ENCODE measurements at places on chromosomes 5 and 9.

GRCh38 chr5:154840435-154841272 is 9.7 kb downstream of the FAXDC2 start:
- DNase-seq: no peak

DNA sequence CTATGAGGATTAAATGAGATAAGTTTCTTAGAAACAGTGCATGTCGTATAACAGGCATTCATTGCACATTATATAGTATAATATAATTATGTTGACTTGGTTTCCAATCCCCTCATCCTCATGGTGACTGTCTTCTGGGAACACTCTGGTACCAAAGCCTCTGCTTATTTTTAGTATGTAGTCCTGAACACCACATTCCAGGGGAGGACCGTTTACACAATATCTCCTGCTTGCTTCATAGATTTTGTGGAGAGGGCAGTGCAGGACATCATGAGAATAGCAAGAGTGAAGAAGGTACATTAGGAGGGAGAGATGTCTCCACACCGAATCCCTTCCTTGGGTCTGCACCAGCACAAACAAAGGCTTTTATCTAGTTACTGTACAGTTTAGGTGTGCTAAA is 20.5 kb upstream of the BHMT start:
- DNase-seq: no peak

DNA sequence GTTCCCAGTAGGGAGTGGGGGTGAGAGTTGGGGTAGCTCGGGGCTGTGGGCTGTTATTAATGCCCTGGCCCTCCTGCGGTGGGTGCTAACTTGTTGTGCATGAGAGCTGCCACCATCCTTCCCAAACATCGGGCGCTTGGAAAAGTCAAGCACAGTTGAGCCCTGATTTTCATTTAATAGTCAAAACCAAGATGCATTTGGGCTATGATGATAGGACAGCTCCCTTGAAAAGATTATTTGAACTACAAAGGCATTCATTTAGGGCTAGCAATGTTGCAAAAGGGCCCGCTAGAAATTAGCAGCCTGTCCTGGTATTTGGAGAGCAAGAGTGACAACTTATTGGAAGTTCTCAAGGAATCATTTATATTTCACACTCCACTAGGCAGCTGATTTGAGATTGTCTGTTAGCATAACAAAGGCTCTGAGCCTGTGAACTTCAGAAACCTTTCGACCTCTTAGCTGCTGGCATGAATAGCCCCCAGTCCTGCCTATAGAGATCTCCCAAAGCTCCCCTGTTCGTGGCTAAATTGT is 128.2 kb upstream of the TMEM161B start:
- no peak for DNase-seq

DNA sequence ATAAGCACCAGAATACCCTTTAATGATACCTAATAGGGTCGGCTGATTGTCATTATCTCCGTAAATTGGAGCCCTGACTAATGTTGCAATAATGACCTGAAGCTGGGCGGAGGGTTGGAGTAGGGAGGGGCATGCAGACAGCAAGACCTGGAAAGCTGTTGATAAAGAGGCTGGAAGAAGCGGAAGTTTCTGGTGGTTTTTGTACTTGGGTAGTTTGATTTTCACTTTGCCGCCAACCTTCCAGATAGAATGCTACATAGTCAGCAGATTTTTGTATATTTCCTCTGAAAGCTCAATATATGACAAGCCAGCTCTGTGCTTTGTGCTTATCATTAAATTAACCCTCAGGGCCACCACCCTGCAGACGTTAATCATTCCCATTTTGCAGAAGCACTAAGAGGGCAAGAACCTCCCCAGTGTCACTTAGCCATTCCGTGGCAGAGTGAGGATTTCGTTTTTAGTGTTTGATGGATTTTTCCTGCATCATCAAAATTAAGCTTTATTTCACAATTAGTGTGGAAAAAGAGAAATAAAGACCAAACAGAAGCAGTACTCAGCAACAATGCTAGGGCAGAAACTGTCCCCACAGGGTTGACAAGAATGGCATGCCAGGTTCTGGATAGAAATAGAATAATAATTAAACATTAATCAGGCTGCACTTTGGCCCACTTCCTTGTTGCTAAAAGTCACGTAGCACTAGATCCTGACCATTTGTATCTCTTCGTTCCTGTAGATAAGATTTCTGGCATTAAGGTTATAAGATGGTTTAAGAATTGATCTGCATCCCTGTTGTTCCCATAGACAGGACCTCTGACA is 34.7 kb downstream of the DIRAS2 start:
- DNase-seq: no peak

GRCh38 chr9:78292716-78293497 is 4.0 kb upstream of the PSAT1 start:
- DNase-seq: no peak

GRCh38 chr5:125551246-125551645 is 804.8 kb upstream of the ZNF608 start:
- no peak for DNase-seq

GRCh38 chr5:133639850-133640528 is 27.6 kb upstream of the FSTL4 start:
- DNase-seq: no peak

- DNase-seq: no peak
Measured at GRCh38 chr9:125486576-125486975, 220.4 kb downstream of the MAPKAP1 start.

GRCh38 chr9:126327006-126327713 is 531 bp downstream of the MVB12B start:
- no peak for DNase-seq

- peak; percentile 78 for DNase-seq
Measured at GRCh38 chr5:1793966-1794900, 5.4 kb downstream of the MRPL36 start.

DNA sequence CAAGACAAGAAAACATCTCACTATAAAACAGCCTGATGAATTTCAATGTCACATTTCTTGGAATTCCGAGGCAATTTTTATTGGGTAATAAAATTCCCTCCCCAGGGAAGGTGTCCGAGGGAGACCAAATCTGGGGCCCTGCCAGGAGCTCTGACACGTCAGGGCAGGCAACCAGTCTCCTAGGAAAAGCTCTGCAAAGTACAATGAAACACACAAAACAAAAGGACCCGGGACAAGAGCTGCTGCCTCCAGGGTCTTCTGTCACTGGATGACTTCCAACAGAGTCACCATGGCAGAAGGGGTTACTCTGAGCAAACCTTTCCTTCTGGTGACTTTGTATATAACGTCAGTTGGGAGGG is 50.8 kb downstream of the SAXO1 start:
- no peak for DNase-seq

GRCh38 chr5:150593593-150593992 is 46.9 kb upstream of the SYNPO start:
- DNase-seq: peak; percentile 45

DNA sequence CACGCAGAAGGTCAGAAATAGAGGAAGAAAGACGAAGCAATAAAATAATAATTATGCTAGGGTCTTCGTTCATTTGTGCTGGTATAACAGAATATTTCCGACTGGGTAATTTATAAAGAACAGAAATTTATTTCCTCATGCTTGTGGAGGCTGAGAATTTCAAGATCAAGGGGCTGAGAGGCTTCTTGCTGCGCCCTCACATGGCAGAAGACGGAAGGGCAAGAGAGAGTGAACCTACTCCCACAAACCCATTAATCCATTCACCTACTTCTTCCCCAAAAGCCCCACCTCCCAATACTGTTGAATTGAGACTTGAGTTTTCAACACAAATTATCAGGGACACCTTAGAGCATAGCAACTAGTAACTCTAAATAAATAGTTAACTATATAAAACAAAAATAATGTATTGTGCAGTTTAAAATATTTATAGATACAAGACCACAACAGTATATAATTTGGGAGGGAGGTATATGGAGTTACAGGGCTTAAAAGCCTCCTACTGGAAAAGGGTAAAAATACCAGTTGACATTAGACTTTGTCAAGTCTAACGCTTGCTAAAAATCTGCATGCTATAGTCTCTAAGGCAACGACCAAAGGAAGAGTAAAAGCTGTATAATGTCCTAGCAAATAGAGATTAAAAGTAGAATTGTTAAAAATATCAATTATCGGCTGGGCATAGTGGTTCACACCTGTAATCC is 40.3 kb upstream of the NAA35 start:
- peak; percentile 54 for DNase-seq

DNA sequence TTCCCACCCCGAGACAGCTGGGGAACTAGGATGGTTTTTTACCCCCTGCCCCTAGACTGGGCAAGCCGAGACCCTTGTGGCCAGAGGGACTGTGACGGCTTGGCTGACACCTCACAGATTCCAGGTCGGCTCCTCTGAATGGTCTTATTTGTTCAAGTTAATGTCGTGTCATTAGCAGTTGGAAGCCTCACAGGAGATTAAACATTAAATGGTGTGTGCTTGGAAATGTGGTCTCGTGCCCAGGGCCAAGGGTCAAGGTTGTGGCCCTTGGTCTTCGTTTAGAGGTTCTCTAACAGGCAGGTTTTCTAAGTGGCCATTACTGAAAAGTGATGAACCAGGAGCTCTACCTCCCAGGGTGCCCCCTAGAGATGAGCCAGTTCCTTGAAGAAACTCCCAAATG is 61.2 kb upstream of the RXRA start:
- DNase-seq: no peak

DNA sequence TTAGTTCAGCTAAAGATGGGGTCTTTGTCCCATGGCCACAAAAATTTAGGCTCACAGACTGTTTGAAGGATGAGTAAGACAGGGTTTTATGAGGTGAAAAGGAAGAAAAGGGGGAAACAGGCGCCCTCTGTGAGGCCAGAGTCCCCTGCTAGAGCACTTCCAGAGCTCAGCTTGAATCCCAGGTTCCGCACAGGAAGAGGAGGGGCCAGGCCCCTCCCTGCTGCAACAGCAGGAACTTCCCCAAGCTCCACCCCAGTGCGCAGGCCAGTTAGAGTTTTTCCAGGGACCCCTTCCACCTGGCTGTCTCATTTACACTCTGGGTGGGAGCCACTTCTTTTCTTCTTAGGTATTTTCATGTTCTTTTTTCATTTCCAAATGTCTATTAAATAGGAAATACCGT is 480.8 kb downstream of the PSAT1 start:
- no peak for DNase-seq

DNA sequence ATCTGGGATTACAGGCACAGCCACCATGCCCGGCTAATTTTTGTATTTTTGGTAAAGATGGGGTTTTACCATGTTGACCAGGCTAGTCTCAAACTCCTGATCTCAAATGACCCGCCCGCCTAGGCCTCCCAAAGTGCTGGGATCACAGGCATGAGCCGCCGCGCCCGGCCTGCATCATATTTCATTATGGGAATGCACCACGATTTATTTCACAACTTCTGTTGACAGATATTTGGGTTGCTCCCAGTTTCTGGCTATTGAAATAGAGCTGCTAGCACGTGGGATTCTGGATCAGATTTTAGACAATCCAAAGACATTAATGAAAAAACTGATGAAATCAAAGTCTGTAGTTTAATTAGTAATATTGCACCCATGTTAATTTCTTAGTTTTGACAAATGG is 48.4 kb upstream of the FUBP3 start:
- DNase-seq: peak; percentile 78

GRCh38 chr5:65776441-65777141 is 54.6 kb downstream of the NLN start:
- no peak for DNase-seq

GRCh38 chr9:118533850-118534249 is 829.6 kb downstream of the TLR4 start:
- DNase-seq: no peak

- no peak for DNase-seq
Measured at GRCh38 chr9:106020186-106020585, 325.8 kb downstream of the TMEM38B start.

- DNase-seq: peak; percentile 92
Measured at GRCh38 chr5:167294882-167295680, 996.4 kb upstream of the WWC1 start.

GRCh38 chr5:154274828-154275185 is 84.3 kb downstream of the GALNT10 start:
- DNase-seq: no peak

- no peak for DNase-seq
Measured at GRCh38 chr9:134930398-134930797, 12.7 kb upstream of the FCN1 start.

- no peak for DNase-seq
Measured at GRCh38 chr9:84597131-84597530, 72.4 kb upstream of the NTRK2 start.

- no peak for DNase-seq
Measured at GRCh38 chr9:3576328-3576727, 50.5 kb upstream of the RFX3 start.

GRCh38 chr9:14584571-14584970 is 108.7 kb downstream of the ZDHHC21 start:
- no peak for DNase-seq

DNA sequence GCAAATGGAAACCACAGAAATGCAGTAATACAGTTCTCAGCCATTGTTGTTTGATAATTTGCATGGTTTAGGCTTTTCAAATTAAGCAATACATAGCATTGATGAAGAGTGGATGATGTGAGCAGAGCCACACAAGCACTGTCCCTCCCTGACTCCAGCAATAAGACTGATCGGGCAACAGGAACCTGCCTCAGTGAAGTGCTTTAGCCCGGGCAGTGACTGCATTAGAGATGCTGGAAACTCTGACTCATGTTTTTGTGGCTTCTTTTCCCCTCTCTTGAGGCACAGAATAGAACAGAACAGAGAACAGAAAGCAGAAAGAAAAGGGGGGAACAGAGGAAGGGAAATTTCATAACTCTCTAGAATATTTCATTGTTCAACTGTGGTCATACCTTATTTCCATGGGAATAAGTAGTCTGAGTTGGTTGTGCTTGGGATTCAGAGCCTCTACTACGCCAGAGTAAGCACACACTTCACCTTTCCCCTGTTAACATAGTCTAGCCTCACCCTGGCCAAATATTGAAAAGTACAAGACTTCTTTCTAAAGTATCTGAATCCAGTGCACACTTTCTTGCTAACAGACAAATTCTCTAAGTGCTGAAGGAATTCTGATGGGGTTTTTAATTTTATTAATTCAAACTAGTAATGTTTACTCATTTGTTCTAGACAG is 164.8 kb upstream of the VCAN start:
- peak; percentile 94 for DNase-seq

DNA sequence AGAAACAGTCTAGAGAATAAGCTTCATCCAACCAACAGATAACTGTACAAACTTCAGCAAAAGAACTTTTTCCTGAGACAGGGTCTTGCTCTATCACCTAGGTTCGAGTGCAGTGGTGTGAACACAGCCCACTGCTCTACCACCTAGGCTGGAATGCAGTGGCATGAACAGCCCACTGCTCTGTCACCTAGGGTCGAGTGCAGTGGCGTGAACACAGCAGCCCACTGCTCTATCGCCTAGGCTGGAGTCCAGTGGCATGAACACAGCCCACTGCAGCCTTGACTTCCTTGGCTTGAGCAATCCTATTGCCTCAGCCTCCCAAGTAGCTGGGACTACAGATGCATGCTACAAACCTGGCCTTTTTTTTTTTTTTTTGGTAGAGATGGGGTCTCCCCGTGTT is 43.4 kb downstream of the ERMP1 start:
- DNase-seq: no peak

DNA sequence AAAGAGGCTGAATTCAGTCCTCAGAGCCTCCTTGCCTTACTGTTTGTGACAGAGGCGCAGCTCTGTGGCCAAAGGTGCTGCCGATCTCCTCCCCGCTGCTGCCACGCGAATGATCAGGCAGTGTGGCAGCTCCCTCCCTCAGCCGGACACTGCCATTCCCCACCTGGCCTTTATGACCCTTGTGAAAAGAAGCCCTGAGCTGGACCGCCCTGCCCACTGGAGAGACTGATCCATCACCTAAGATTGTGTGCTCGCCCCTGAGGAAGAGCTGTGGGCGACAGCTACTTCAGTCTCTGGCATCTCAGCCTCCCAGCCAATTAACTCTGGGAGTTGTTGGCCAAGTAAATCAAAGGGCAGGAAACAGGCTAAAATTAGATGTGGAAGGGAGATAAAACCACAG is 90.9 kb downstream of the CARTPT start:
- no peak for DNase-seq

- DNase-seq: no peak
Measured at GRCh38 chr5:151522226-151522625, 68.9 kb downstream of the FAT2 start.
